AG09309 (cell line): ENCODE measurements at places on chromosomes 13 and 19.

- DNase-seq, result no peak
Measured at GRCh38 chr13:48142436-48142835, 47.5 kb upstream of the MED4 start.

DNA sequence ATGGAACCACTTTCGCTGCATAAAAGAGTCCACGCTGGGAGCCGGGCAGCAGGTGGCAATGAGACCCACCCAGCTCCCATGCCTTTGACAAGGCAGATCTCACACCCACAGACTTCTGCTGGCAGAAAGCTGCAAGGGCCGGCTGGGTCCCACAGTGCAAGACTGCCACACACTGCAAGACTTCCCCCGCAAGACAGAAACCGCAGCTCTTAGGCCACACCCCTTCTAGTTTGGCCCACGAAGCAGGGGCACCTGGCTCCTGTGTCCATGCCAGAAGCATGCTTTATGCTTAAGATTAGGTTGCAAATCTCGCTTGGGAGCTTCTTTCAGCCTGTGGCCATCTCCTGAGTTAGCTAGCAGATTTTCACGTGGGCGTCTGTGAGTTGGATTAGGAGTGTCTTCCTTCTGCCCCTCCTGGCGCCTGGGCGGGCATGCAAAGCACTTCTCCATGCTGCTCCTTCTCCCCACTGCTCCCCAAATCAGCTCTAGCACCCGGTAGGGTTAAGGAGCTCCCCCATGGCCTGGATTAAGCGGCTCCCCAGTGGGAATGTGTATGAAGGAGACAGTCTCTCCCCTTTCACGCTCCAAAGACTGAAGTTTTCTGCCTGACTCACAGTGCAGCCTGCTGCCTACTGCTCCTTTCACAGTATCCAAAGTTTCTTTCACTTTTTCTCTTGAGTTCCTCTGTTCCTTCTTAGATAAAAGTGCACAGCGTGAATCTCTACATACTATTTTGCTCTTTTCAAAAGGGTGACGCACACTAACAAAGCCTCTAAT, 17.7 kb downstream of the GPC6 start:
- no peak for DNase-seq

- no peak for DNase-seq
Measured at GRCh38 chr13:80716610-80717081, 375.7 kb upstream of the SPRY2 start.

DNA sequence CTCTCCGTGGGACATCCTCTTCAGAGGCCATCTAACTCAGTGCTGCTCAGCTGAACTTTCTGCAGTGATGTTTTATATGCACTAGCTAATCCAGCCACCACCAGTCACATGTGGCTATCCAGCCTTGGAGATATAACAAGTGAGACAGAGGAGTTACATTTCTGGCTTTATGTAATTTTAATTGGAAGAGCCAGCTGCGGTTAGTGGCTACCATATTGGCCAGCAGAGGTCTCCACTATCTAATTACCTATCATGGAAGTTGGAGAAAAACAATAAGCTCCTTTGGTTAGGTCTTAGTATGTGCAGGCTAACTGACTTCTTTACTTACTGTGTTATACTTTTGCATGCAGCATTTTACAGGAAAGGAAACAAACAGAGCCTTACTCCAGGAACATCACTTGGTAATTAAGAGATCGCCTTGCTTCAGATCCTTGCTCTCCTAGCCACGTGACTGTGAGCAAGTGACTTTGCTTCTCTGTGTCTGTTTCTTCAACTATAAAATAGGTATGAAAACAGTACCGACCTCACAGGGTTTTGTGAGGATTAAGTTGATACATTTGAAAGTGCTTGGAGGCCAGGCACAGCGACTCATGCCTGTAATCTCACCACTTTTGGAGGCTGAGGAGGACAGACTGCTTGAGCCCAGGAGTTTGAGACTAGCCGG, 1.6 kb upstream of the KLK10 start:
- DNase-seq, result no peak

DNA sequence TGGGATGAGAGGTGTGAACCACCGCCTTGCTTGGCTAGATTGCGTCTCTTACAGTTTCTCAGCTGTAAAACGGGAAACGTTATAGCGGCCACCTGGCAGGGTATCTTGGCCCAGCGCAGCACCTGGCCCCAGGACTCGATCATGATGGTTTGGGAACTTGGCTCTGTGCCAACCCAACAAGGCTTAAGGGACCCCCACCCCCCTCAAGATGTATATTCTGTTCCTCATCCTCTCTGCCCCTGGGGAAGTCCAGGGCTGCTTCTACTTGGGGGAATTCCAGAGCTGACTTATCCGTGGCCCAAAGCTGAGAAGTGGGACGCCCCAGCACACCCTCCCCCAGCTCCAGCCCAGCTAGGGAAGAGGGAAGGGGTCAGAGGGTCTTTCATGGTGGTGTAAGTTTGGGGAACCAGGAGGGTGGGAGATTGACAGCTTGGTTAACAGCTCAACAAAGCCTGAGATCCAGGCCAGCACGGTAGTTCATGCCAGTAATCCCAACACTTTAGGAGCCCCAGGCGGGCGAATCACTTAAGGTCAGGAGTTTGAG, 695 bp downstream of the ICAM1 start:
- DNase-seq, result no peak

- DNase-seq, result no peak
Measured at GRCh38 chr19:1258707-1259205, 10.4 kb downstream of the MIDN start.
